Activated CD4-positive, CD25-positive, alpha-beta regulatory T cell treated with anti-CD3 and anti-CD28 coated beads, Interleukin-2, amount 50 U/mL, for 16 hours (primary cell): ENCODE measurements at places on chromosomes 13 and 19.

DNA sequence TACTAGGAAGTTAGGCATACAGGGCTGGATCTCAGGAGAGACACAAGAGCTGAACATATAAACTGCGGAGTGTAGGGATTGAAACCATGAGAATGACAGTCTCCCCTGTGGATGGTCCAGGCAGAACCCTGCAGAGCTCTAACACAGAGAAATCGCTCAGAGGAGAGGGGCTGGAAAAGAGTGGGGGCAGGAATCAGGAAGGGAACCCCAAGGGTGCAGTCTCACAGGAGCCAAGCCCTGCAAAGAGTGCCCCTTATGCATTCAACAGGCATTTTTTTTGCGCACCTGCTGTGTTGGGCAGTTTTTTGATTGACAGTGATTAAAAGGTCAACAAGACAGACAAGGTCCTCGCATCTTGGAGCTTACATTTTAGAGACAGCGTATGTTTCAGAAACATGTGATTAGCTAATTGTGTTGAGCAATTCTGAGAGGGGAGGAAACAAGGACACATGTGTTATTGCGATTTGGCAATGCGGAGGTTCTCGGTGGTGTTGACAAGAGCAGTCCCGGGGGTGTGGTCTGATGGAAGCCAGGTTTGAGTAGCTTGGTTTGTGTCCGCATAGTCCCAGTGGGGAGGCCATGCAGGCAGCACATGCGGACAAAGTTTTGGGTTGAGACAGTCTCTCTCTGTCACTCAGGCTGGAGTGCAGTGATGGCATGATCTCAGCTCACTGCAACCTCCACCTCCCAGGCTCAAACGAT lies 182.6 kb upstream of the IRS2 start:
- no peak for DNase-seq

GRCh38 chr13:107157271-107157670 lies 589.3 kb upstream of the ARGLU1 start:
- no peak for DNase-seq

GRCh38 chr13:41411522-41411921 lies 45.8 kb upstream of the RGCC start:
- no peak for DNase-seq

GRCh38 chr13:110653271-110653670 lies 37.9 kb downstream of the NAXD start:
- DNase-seq, result no peak

GRCh38 chr19:13060964-13061927 lies 41.4 kb downstream of the LYL1 start:
- peak; percentile 51 for DNase-seq

DNA sequence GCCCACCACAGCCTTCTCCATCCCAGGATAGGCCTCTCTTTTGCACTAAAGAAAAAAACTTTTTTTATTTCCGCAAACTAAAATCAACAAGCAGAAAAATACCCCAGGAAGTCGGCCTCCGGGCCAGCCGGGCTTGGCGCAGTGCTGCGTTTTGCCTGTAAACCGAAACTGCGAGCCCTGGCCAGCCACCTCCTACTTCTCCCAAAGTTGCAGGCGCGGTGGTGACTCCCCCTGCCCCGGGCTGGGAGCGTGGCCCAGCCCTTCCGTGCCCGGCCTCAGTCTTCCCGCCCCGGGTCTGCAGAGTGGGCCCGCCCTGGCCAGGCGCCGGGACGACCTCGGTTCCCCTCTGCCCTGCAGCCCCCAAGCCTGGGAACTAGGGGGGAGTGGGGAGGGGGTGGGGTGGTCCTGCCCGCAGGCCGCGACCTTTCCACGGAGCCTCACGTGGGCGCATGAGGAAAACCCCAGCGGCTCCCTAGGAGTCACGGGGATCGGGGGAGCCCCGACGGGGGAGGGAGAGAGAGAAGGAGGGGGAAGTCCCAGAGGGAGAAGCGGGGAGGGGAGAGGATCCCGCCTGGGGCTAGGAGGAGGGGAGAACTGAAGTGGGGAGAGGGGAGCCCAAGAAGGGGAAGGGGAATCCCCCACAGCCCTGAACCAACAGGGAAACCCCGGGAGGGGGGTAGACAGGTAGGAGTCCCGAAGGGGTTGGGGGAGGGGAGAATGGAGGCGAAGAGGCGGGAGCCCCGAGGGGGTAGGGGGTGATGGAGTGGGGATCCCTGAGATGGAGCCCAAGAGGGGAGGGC lies 3.0 kb downstream of the GADD45B start:
- no peak for DNase-seq

GRCh38 chr13:106336668-106337067 lies 198.8 kb downstream of the EFNB2 start:
- DNase-seq, result no peak

GRCh38 chr19:5183616-5184015 lies 157.0 kb downstream of the PTPRS start:
- no peak for DNase-seq
